AML-193 (cell line): ENCODE measurements at places on chromosomes 16 and 17.

GRCh38 chr17:72976971-72977770 lies 115.3 kb downstream of the SLC39A11 start:
- DNase-seq = no peak

- DNase-seq = no peak
Observed at GRCh38 chr17:30230596-30231125, 4.8 kb downstream of the SLC6A4 start.

DNA sequence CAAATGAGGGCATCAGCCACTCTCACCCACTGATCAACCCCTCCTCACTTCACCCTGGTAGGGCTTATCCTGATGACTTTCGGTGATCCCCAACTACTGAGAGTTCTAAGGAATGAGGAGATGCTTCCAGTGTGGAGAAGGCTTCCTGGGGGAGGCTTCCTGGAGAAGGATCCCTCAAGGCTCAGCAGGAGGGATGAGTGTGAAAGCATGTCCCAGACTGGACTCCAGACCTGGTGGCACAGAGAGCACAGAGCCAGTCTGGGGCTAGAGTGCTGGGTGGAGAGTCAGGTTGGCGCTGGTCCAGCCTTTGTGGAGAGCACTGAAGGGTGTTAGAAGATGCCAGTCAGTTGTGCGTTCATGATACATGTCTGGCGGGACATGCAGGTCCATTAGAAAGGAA lies 53.7 kb downstream of the PLD6 start:
- DNase-seq = no peak

GRCh38 chr17:78974635-78975591 lies 4.8 kb downstream of the LGALS3BP start:
- peak; percentile 44 for DNase-seq

- no peak for DNase-seq
Observed at GRCh38 chr16:88922114-88922825, 54.7 kb downstream of the CBFA2T3 start.

DNA sequence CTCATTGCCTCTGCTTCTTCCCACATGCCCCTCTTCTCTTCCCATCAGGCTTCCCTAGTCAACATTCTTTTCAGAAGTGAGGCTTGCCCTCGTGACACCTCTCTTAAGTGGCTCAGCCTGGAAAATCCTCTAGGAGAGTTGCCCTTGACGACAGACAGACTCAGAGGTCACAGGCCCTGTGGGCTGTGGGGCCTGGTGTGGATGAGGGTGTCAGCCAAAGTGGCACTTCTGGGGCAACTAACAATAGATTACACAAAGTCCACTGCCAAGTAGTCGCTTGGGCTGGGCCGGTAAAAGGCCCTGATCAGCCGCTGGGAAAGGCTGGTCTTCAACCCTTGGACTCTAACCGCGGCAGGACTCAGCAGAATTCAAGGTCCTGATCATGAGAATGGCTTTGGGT lies 33.7 kb upstream of the METTL16 start:
- no peak for DNase-seq

GRCh38 chr17:71329310-71330098 lies 791.3 kb upstream of the SOX9 start:
- no peak for DNase-seq

GRCh38 chr17:80605326-80606066 lies 60.9 kb downstream of the RPTOR start:
- no peak for DNase-seq

GRCh38 chr17:59753522-59754467 lies 46.3 kb downstream of the VMP1 start:
- DNase-seq = peak; percentile 93

- DNase-seq = no peak
Observed at GRCh38 chr17:2082003-2082781, 27.3 kb downstream of the HIC1 start.

DNA sequence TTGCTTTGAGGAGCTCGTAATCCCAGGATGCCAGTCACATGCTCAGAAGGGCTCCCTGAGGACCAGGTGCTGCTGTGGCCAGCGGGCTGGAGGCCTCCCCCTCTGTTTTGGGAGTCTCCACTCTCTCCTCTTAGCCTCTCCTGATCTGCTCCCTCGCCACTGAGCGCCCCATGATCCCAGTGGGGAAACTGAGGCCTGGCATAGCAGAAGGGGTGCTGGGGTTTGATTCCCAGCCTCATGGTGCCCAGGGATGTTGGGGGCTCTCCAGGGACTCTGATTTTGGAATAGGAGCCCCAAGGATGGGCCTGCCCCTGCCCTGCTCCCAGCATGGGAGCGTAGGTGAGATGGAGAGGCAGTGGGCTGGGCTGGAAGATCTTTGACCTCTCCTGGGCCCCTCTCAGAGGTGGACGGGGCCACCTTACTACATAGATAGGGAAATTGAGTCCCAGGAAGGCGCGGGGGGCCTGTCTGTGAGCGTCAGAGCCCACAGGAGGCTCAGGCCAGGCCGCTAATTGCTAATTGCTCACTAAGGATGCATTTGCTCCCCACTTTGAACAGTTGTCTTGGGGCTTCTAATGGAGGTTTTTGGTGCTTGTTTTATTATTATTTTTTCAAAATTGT lies 525 bp upstream of the ADCY7 start:
- no peak for DNase-seq

GRCh38 chr16:75821117-75821516 lies 94.8 kb upstream of the CPHXL start:
- DNase-seq = no peak

DNA sequence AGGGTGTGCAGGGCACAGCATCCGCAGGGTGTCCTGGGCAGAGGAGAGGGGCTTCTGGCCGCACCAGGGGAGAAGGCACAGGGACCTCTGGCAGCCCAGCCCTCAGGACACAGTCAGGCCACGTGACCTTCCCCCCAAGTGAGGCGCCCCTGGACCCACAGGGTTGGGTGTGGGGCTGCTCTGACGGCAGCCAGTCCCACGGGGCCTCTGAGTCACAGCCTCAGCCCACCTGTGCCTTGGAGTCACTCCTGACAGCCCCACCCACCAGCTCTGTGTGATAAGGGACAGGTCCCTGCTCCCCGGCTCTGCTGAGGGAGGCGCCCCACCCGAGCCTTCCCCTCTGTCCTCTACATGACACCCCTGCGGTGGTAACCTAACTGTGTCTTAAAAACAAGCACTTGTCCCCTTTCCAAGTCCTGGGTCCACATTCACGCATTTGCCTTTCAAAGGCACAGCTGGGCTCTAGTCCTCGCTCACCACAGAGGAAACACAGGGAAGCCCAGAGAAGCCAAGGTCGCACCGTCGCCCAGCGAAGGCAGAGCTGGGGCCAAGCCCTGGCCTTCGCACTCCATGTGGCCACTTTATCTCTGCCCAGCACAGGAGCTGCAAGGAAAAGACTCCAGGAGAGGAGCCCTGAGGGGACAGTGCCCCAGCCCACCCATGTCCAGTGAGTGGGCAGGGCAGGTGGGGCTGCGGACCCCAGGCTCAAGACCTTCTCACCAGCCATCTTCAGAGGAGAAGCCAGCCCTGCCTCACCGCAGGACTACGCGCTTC lies 5.1 kb upstream of the NPTX1 start:
- no peak for DNase-seq

DNA sequence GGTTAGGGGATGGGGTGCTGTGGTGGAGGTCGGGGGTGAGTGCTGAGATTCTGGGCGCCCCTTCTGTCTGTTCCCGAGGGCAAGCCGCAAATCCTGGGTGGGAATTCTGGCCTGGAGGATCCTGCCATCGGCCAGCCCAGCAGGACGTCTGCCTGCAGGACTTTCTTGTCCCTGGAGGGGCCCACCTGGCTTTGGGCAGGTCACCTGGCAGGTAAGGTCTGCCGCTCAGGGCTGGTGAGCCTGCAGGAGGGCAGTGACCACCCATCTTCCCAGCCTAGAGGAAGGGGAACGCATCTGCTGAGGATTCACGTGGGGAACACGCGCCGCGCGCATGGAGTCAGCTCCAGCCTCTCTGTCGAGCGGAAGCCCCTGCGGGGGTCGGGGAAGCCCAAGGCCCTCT lies 5.4 kb downstream of the RNF222 start:
- no peak for DNase-seq

DNA sequence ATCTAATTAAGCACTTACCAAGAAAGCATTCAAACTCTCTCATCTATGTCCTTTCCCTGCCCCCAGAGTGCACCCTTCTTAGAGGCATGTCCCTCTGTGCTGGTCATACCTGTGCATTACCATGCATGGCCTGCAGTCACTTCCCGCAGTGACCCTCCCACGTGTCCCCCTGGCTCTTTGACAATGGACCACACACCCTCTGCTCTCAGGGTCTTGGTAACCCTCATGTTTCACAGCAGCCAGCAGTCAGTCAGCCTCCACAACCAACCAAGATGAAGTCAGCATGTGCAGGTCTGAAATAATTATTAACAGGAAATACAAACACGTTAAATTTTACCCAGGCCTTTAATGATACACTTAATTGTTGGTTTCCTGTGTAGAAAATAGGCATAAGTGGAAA lies 10.1 kb downstream of the KRT33A start:
- no peak for DNase-seq

GRCh38 chr17:7250695-7251627 lies 573 bp downstream of the CTDNEP1 start:
- no peak for DNase-seq

DNA sequence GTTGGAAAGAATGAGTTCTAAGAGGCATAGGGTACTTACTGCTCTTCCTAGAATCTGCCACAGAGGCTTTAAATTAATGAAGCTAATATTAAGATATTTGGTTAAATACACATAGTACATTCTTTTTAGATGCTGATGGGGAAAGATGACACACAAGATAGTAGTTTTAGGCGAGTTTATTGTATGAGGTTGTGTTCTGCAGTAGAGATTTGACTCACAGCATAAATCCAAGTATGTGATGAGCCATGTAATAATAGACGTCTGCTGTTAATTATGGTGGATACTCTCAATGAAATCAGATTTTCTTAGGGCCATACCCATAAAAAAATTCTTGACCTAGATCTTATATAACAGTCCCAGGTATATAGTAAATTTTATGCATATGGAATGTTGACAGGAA lies 8.0 kb downstream of the TNRC6C start:
- no peak for DNase-seq

- DNase-seq = peak; percentile 84
Observed at GRCh38 chr16:81738783-81739496, 40.2 kb upstream of the PLCG2 start.

GRCh38 chr16:81513204-81514040 lies 68.8 kb downstream of the CMIP start:
- no peak for DNase-seq

DNA sequence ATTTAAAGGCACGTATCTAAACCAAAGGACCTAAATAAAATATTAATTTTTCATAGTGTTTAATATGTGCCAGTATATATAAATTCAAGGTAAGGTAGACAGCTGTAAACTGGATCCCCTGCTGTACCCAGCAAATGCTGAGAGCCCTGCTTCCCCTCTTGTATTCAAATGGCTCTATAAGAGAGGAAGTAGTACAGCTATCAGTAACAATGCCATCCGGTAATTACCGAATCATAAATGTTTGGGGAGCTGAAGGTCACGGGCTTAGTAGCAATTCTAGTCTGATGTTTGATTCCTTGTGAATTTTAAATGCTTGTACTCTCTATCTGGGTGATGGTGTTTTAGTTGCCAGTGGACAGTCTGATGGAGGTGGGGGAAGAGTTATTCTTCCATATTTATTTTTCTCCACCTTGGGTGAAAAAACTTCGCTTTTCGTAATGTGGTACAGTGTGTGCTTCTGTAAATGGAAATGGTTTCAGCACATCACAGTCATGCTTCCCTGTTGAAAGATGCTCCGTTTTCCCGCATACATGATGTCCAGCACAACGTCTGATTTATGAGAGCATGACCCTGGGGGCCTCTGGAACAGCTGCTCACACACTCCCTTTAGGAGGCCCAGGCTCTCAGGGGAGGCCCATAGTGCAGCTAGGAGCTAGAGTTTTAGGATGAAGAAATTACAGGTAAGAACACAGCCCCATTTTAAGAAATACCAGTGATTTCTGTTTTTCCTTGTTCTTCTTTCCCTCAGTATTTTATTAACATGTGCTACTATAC lies 423.9 kb downstream of the WWOX start:
- no peak for DNase-seq

- peak; percentile 97 for DNase-seq
Observed at GRCh38 chr17:20063665-20064648, 54.8 kb downstream of the SPECC1 start.

DNA sequence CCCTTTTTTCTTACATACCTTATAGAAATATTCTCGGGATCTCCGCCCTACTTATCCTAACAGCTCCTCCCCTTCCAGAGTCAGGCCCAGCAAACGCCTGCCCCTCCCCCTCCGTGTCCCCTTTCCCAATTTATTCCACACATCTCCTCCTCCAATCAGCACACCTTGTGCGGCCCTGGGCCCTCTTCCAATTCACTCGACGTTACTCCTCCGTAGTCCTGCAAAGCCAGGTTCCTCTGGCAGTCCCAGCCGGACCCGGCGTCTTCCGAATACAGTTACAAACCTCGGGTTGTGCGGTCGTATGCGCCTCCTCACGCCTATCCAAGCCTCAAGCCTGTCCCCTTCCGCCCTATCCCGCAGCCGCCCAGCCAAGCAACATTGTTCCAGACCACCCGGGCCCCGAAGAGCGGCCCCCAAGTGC lies 677 bp downstream of the CBX1 start:
- DNase-seq = peak; percentile 32

DNA sequence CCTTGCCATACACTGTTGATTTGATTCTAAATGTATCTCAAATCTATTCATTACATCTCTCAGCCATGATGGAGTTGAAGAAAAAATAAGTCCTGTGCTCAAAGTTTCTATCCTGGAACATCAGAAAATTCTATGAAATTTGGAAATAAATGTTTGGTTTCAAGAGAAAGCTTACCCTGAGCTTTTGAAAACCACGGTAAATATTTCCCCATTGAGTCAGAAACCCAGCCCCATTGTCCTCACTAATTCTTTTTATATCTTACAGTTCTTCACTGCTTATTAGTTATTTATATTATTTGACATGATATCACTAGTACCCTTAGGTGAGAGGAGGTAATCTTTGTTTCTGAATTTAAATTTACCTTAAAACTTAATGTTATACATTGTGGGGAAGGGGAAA lies 128.5 kb downstream of the MRTFB start:
- no peak for DNase-seq

- DNase-seq = no peak
Observed at GRCh38 chr16:78939597-78939996, 660.9 kb downstream of the MAF start.

- peak; percentile 35 for DNase-seq
Observed at GRCh38 chr17:2814481-2815341, 18.5 kb downstream of the RAP1GAP2 start.
